ENCODE measurements at places on chromosomes 6 and 20.

GRCh38 chr20:9491324-9491723 lies 23.1 kb upstream of the LAMP5 start:
- no peak for DNase-seq

DNA sequence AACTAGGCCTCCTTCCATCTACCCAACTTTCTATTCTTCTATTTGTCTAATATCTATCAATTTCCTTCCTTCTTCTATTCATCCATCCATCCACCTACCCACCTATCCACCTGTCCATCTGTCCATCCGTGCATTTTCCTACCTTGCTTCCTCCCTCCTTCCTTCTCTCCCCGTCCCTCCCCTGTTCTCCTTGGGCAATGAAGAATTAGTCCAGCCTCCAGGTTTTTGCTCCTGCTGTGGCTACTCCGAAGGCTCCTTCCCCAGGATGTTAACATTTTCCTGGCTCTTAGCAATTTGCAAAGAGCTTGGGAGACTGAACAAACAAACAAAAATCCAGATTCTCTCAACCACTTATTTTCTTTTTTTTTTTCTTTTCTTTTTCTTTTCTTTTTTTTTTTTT lies 81.6 kb downstream of the KCNB1 start:
- no peak for DNase-seq

DNA sequence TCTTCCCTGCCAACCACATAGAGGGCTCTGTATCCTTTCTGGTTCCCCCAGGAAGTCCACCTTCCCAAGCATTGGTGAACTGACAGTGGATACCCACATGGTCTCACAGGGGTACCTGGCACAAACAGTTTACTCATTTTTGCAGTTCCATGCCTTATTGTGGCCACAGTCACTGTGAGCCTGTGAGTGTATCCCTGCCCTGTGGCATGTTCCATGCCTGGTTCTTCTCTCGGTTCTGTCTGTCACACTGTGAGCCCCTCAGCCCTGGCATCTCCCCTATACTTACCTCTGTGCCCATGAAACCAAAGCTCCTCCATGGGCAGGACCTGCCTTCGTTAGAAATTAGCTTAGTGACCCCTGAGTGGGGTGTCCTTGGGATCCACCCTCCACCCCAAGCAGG lies 107.8 kb downstream of the TOX2 start:
- no peak for DNase-seq

GRCh38 chr6:4396044-4396443 lies 260.7 kb upstream of the ECI2 start:
- no peak for DNase-seq

- DNase-seq, result no peak
Observed at GRCh38 chr6:106090001-106090400, 3.9 kb downstream of the PRDM1 start.
